ENCODE measurements at places on chromosomes 5 and 9.

DNA sequence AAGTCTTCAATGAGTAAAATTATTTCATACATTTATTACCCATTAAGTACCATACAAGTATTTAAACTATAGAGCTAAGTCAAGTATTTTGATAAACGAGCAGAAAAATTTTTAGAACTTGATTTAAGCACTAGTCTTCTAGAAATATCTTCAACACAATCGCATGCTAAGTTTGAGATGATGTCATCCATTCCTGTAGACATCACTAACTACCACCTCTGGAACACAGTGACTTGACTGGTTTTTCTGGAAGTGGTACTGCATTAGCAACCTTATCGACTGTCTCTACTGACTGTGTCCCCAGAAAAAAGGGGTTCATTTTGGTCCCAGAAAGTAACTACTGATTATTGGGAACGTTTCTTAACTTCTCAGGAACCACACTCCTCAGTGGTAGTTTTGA is 69.0 kb downstream of the CDC14B start:
- no peak for DNase-seq

DNA sequence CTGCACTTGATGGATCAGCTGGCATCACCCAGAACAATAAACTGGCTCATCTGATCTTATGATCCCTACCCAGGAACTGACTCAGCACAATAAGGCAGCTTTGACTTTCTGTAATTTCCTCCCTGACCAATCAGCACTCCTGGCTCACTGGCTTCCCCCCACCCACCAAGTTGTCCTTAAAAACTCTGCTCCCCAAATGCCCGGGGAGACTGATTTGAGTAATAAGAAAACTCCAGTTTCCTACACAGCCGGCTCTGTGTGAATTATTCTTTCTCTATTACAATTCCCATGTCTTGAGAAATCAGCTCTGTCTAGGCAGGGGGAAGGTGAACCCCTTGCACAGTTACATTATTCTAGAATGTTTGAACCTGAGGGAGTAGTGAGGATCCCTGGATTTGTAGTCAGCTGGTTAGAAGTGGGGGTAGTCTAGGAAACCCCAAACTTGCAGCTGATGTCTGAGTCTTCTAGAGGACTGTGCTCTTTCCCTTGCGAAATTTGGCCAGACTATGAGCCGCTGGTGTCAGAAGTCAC is 111.7 kb upstream of the NEK6 start:
- DNase-seq: no peak

- no peak for DNase-seq
These were observed 1135.9 kb upstream of the WWC1 start for GRCh38 chr5:167155387-167156005.

DNA sequence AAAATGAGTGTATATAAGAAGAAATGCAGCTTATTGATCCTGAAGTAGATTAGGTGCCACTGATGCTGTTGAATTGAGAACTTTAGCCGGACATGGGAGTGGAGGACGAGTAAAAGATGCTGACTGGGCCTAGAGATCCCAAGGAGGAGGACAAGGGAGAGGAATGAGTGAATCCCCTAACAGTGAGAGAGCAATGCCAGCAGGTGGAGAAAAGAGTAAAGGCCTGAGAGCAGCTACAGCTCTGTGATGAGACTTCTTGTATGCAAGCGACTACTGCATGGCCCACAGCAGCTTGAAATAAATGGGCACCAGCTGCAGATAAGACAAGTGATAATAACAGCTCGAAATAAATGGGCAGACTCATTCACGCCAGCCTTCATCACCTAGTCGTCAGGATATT is 44.5 kb upstream of the JMY start:
- no peak for DNase-seq

GRCh38 chr9:120892748-120893610 is 16.0 kb upstream of the PHF19 start:
- DNase-seq: no peak

- no peak for DNase-seq
These were observed 1.3 kb downstream of the LRRC26 start for GRCh38 chr9:137168573-137168903.

DNA sequence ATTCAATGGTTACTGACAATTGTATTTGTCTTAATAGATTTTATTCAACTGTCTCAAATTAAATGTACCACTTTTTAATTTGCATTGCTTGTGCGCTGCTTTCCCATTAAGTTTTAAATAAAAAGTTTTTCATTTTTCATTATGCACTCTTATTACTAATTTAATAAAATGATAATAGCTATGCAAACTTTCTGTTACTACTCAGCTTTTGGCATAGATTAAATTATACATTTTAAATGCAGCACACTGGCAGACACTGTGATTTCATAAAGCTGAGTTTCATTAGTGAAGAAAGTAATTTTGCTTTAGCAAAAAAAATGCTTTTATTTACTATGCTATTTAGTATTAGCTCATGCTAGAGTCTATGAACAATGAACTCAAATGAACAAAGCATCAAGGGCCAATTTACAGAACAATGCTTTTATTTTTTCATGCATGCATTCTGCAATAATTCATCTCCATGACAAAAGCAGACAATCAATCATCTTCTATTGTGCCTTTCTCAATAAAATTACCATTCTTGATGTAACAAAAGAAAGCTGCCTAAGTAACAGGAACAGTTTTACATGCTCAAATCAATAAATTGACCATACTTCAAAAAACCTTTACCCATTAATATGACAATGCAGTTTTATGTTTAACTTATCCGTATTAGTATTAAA is 595.2 kb upstream of the ARRDC3 start:
- DNase-seq: no peak

DNA sequence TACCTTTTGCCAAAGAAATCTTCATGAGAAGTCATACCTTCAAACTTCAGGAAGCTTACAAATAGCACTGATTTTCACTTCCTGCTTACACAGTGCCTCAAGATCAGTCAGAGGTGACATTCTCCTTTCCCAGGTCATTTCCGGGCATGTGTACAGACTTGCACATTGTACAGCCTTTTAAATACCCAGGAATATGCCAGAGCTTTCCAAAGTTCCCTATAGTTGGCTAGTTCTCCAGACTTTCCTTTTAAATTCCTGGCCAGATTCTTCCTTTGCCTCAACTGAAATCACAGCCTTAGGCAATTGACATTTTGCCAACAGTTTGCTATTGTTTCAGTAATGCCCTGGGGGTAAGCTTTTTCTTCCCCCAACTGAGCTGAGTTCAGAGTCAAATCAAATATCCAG is 47.2 kb downstream of the RFX3 start:
- DNase-seq: no peak

DNA sequence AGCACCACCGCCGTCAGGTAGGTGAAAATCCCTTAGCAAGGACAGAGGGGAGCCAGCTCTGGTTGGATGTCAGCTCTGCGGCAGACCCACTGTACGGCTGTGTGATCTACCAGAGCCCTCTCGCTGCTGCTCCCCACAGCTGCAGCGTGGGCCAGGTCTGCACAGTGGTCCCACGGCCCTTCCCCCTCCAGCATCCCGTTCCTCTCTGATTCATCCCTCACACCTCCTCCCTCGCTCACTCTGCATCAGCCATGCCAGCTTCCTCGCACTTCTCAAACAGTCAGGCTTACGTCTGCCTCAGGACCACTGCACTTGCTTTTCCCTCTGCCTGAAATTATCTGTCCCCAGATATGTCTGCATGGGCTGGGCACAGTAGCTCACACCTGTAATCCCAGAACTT is 26.6 kb upstream of the CFAP157 start:
- DNase-seq: no peak

- no peak for DNase-seq
These were observed 1046.5 kb upstream of the ARRDC3 start for GRCh38 chr5:92429646-92430045.

- no peak for DNase-seq
These were observed 39.8 kb upstream of the PTCH1 start for GRCh38 chr9:95556521-95556920.

DNA sequence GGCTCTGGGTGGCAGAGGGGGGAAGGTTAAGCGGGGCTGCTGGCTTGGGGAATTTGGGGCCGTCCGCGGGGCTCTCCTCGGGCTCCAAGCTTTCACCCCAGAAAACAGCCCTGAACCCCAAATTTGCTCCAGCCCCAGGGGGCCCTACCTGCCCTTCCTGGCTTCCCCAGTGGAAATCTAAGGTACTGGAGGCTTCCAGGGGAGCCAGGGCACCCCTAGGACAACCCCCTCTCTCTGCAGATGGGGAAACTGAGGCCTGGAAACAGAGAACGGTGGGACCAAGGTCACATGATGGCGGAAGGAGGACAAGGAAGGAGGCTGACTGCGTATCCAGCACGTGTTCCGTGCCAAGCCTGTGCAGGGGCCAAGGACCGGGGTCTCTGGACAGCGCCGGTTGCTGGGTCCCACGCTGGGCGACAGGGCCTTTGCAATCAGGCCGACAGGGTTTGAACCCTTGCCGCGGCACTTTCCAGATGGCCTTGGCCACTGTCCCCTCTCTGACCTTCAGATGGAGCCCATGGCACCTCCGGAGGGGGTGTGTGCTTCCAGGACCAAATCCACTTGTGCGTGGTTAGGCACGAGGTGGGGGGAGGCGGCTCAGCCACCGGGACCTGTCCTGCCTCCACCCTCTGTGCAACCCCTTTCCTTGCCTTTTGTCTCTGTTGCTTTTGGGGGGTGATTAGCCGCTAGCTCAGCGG is 183.1 kb downstream of the C9orf50 start:
- DNase-seq: no peak

DNA sequence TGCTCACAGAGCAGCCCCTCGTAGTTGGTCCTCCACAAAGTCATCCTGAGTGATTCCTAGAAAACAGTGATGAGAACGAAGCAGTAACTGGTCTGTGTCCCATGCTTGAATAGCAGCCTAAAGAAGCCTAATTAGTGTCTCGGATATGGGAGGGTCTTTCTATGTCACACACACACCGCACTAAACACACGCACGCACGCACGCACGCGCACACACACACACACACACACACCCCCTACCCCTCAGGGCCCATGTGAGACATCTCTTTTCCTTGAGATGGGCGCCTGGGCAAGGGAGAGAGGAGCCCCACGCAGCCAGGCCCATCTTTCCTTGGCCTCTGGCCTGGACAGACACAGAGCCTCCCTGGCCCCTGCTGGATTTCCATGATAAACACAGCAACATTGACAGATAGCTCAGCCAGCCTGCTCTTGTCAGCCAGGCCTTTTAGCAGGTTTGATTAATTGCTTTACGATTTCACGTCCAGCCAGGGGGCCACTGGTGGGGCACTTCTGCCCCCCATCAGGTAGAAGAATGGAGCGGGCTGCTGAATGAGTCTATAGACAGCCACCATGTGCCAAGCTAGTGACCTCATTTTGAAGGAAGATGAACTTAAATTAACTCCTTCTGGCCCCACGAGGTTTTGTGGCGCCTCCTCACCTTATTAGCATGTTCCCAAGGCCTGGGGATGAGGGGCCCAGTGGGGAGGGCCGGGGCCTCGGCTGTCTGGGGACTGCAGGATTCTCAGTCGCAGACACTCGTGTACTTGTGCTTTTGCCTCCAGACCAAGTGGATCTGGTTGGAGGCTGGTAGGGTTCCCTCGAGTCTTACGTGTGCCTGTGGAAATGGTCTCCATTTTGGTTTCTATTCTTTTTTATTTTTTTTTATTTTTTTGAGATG is 36.2 kb upstream of the PRDM12 start:
- DNase-seq: no peak

- no peak for DNase-seq
These were observed 676.2 kb downstream of the MAT2B start for GRCh38 chr5:164181604-164182003.

DNA sequence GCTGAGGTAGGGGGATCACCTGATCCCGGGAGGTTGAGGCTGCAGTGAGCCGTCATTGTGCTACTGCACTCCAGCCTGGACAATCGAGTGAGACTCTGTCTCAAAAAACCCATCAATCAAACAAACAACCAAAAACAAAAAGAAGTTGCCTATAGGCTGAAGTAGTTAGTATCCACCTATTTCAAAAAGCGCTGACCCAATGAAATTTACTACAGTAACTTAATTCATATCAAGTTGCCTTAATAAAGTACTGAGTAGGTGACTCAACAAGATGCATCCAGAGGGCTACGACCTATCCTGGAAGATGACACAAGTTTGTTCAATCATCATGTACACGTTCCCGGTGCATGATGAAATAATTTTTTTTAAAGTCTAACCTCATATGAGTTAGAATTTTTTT is 648.6 kb upstream of the DMAC1 start:
- DNase-seq: no peak

DNA sequence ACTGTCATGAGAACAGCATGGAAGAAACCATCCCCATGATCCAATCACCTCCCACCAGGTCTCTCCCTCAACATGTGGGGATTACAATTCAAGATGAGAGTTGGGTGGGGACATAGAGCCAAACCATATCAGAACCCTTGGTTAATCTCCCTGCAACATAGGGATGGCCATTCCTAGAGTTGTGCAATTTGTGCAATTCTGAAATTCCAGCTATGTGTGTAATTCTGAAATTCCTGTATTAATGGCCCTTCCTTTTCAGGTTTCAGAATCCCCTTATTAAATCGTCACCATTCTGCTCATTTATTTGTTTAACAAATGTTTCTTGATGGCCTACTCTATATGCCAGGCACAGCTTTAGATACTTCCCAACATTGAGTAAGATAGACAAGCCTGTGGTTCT is 282.6 kb downstream of the SMARCA2 start:
- DNase-seq: no peak

DNA sequence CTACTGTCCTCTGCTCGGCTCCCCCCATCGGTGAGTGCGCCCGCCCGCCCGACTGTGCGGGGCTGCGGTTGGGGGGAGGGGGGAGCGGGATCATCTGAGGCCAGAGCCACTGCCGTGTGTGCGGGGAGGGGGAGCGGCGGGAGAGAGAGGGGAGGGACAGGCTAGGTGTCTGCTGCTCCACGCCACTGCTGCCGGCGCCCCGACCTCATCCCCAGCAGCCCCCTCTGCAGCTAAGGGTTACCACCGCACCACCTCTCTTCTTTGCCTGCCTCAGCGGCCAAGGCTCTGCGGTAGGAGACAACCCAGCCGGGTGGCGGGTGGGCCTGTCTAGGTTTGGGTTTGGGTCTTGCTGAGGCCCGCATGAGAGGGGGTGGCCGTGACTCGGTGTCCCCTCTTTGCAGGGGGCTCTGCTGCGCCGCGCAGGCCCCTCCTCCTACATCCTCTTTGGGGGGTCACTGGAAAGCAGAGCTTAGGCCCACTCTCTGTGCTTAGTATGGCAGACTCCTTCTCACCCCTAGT is 670 bp upstream of the PURA start:
- no peak for DNase-seq

DNA sequence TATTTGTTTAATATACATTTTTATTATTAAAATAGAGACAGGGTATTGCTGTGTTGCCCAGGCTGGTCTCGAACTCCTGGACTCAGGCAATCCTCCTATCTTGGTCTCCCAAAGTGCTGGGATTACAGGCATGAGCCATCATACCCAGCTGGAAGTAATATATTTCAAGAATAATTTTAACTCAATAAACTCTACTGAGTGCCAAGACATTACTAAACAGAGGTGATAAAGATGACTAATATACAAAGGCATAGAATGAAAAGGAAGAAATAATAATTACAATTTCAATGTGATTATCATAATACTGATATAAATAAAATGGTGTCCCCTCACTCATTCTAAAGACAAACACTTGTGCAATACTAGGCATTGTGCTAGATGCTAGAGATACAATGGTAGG is 13.9 kb downstream of the GOLPH3 start:
- DNase-seq: no peak

- DNase-seq: no peak
These were observed 120.6 kb downstream of the SEMA6A start for GRCh38 chr5:116453988-116454411.

- DNase-seq: no peak
These were observed 15.4 kb upstream of the ANGPTL2 start for GRCh38 chr9:127137640-127138360.
